ENCODE measurements at places on chromosomes 3 and 15.

GRCh38 chr15:64527263-64527984, 67.0 kb downstream of the ZNF609 start:
- DNase-seq: no peak

GRCh38 chr3:197227780-197228574, 70.4 kb downstream of the DLG1 start:
- no peak for DNase-seq

DNA sequence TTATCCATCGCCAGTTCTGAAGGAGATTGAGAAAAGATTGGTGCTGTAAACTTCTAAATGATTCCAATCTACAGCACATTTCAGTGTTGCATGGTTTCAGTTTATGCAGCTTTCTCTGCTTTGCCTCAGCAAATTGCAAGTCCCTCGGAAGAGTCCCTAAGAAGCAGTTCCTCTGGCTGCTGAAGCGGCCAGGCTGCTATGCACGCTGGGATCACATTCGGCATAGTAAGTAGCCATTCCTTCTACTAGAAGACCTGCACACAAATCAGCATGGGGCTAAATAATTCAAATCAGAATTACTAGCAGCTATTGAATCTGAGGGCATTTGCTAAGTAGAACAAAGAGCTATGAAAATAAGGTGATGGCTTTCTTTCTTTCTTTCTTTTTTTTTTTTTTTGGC, 769.5 kb downstream of the AGBL1 start:
- no peak for DNase-seq

DNA sequence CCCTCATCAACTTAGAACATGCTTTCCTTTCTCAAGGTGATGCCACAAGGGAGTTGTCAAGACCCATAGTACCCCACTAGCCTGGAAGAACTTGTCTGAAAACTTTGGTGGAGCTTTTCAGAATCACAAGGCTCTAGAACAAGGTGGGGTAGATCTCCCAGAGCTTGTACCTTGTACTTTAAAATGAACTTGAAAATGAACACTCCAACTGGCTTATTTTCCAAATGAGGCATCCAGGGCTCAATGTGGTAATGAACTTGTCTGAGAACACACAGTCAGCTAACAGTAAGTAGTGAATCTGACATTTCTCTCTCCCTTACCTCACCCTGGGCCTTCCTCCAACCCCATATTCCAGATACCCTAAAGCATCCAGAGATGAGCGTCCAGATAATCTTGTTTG, 81.8 kb upstream of the THBS1 start:
- no peak for DNase-seq

Measured in GM10248 (cell line).